ENCODE measurements at places on chromosomes 5 and 9.

DNA sequence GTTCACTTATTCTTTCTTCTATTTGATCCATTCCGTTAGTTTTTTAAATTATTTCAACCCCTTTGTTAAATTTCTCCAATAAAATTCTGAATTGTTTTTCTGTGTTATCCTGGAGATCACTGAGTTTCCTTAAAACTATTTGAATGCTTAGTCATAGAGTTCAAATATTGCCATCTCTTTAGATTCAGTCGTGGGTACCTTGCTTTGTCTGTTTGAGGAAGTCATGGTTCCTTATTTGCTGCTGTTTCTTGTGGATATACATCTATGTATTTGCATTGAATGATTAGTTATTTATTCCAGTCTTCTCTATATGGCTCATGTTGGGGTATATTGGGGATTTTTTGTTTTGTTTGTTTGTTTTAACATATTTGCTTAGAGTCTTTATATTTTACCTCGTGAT is 80.6 kb downstream of the HINT1 start:
- no peak for DNase-seq

- DNase-seq, result no peak
Measured at GRCh38 chr9:105341434-105342146, 97.1 kb downstream of the SLC44A1 start.

GRCh38 chr5:80238778-80239679 is 16.8 kb downstream of the SERINC5 start:
- DNase-seq, result peak; percentile 51

DNA sequence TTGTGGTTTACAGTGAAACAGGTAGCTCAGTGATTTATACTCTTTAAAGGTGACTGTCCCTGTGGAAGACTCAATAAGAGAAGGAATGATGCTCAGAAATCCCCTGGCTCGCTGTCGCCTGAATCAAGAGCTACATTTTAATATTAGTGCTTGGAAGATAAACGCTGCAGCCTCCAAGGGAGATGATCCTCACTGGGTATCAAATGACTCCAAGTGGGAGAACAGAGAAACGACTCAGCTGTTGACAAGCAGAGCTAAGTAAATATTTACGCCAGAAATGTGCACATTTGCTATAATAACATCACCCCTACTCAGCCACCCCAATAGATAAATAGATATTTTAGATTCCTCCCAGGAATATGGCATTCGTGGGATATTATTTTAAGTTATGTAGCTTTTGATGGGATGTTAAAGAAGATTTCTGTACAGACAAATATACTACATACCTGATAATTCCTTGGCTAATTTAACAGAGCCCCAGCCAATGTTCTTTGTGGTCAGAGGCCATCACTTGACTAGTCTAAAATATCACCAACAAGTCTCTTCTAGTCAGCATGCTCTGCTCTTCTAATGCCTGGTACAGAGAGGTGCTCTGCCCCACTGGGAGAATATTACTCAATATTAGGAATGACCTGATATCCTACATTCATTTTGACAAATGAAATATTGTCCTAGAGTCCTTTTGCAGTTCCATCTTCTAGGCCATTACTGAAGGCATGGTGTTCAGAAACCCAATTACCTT is 18.3 kb upstream of the CCDC192 start:
- no peak for DNase-seq

DNA sequence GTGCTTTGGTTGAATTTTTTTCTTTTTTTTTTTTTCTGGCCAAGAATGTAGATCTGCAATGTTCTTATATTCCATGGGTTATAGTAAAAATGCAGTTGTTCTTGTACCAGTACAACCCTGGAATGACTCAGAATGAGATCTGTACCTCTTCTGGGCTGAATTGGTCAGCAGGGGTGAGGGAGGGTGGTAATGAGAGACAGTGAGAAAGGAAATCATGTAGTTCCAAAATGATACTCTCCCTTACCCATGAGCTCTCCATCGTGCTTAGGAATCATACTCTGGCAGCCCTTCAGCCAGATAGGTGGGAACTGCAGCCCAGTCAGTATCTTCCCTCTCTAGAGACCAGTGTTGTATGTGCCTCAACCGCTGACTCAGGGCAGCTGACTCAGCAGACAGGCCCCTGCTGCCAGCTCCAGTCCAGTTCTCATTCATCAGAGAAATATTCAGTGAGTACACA is 2.1 kb upstream of the GLIS3 start:
- DNase-seq, result peak; percentile 95

DNA sequence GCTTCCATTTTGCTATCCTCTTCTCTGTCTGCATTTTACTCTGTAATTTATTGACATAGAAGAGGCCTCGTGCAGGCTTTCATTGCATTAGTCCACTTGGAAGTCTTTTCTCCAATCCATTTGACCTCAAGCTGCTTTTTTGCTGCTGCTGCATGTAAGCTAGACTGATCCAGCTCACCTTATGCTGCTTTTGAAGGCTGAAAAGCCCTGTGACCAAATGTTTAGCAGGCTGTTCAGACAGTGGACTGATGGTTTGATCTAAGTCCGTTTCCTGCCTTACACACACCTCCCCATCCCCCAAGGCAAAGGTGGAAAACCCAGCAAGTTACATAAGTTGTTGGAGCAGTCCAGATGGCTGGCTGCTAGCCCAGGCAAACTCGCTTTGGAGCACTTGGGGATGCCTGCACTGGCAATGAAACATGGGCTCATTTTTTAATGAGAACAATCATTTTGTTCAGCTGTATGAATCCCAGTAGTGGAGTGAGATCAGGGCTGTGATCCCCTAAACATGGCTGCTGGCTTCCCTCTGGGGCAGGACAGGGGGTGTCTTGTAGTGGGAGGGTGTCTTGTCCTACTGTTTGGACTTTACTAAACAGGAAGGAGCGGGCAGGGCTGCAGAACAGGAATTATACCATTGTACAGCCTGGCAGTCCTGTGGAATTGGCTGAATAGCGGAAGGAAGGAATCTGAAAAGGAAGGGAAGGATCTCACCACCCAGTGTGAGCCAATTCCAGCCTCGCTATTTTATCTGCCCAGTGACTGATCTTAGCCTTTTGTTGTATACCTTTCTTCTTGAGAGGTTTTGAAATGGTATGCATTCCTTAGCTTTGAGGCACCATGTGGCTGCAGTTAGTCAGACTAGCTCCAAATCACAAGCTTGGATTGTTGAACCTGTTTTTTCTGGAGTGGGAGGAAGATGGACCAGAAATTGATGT is 212.0 kb downstream of the ARHGAP26 start:
- DNase-seq, result peak; percentile 69

DNA sequence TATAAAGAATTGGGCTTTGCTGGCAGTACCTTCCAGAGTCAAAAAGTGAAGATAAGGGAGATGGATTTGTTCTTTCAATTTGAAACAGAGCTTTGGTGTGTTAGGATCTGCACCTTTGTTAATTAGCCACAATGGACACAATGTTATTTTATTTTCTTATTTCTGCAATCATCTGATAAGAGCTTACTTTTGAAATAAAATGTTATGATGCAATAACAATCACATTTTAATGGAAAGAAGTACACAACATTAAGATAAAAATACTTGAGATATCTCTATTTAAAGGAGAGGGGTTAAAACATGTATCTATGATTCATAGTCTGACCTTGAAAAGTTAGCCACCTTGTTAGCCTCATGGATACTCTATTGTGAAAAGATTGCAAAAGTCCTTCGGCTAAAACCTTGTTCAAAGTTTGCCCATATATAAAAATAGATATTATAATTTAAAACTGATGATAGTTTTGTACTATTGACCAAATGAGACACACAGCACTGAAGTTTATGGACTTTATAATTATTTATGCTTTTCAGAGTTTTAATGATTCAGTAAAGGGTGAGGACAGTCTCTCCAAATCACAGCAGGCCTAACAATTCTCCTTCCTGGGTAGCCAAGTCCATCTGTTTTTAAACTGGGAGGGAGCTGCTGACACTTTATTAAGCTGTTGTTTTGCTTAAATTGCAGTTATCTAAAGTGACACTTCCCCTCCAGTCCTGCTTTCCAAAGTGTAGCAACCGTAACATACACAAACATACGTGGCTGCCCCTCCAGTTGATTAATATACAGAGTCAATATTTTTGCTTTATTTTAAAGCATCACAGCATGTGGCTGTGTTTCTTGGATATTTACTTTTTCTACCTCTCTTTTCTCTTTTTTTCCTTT is 47.6 kb upstream of the DAP start:
- DNase-seq, result no peak

GRCh38 chr5:43357067-43357466 is 43.9 kb upstream of the HMGCS1 start:
- DNase-seq, result no peak

DNA sequence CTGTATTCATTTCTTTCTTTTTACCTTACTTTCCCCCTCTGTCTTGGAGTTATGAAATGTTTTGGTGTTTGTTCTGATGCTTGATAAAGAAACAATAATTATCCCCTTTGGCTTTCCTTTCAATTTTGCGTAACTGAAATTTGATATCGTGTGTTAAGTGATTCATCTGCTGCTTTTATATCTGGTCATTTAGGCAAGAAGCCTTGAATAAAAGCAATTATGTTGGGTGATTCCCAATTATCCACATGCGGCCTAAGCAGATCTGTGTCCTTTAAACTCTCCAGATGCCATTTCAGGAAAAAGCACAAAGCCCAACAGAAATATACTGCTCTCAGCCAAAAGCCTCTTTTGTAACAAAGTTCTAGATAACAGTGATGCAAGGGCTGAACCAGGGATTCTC is 92.8 kb downstream of the TAF11L14 start:
- DNase-seq, result no peak

DNA sequence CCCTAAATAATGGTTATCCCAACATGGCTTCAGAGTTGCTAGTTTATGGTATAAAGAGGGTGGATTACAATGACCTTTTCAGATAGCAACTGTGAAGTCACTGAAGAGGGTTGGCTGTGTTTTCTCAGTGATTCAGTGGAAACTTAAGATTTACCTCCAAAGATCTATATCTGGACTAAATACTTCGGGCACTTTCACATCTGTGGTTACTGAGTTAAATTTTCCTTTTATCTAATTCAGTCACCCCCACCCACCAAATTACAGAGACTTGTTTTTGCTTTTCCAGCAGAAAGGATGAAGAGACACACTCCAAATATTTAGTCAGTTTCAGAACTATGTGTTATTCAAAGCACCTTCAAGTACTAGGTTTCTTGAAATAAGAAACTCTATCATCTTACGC is 573.2 kb downstream of the CCDC171 start:
- peak; percentile 55 for DNase-seq

- DNase-seq, result no peak
Measured at GRCh38 chr5:52199833-52200232, 587.9 kb upstream of the ITGA1 start.

- no peak for DNase-seq
Measured at GRCh38 chr5:71865665-71866320, 146.7 kb downstream of the CARTPT start.

GRCh38 chr9:81718244-81718643 is 28.9 kb upstream of the TLE1 start:
- DNase-seq, result no peak

DNA sequence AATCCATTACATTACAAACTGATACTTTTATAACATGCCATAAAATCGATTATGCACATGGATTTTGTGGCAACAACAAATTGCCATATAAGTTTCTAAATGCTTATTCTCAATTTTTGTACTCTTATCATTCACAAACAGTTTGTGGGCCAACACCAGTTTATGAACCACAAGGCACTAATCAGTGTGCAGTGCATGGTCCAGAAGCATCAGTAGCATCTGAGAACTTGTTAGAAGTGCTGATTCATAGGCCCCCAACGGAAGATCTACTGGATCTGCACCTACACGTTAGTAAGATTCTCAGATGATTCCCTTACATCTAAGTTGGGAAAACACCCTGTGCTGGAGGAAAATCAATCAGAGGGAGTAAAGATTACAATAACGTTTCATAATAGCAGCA is 242.8 kb downstream of the TRPM3 start:
- DNase-seq, result no peak

- DNase-seq, result peak; percentile 24
Measured at GRCh38 chr9:22446950-22447617, 460 bp downstream of the DMRTA1 start.

GRCh38 chr9:124696101-124696500 is 75.0 kb downstream of the NR6A1 start:
- peak; percentile 40 for DNase-seq
